ENCODE measurements at places on chromosomes 6 and 20.

GRCh38 chr20:41274152-41274551, 43.4 kb downstream of the ZHX3 start:
- no peak for DNase-seq

DNA sequence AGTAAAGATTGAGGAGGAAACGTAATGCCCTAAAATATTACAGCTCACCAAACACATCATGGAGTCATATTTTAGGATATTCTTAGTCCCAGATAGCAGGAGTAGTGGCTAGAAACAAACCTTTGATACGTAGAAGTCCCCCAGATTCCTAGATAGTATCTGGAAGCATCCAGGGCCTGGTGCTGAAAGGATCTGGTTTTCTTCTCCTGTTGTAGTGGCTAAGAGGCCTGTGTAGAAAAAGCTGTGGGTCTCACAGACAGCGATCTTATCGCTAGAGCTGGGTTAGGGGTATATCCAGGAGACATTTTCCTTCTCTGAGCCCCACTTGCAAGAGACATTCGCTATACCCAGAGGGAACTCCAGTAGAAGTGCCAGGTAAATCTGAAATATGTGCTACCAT, 139.9 kb downstream of the KCNQ5 start:
- DNase-seq = no peak

- DNase-seq = peak; percentile 43
Observed at GRCh38 chr6:46491201-46491627, at the start of gene RCAN2. Gene RCAN2 (minus strand): TSS chr6:46491449.

DNA sequence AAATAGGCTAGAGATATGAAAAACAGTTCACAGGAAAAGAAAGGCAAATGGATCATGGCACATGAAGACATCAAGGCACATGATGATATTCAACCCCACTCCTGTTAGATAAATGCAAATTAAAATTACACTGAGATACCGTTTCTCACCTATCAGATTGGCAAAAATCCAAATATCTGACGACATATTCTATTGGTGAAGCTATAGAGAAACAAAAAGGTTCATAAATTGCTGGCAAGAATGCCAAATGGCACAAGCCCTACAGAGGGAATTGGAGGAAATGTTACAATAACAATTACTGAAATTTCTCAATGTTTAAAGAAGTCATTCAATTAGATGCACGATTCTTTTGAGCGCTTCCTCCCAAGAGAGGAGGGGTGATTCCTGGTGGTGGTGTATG, 45.3 kb upstream of the DSN1 start:
- no peak for DNase-seq

- no peak for DNase-seq
Observed at GRCh38 chr6:99093456-99094190, 145.9 kb upstream of the FBXL4 start.

DNA sequence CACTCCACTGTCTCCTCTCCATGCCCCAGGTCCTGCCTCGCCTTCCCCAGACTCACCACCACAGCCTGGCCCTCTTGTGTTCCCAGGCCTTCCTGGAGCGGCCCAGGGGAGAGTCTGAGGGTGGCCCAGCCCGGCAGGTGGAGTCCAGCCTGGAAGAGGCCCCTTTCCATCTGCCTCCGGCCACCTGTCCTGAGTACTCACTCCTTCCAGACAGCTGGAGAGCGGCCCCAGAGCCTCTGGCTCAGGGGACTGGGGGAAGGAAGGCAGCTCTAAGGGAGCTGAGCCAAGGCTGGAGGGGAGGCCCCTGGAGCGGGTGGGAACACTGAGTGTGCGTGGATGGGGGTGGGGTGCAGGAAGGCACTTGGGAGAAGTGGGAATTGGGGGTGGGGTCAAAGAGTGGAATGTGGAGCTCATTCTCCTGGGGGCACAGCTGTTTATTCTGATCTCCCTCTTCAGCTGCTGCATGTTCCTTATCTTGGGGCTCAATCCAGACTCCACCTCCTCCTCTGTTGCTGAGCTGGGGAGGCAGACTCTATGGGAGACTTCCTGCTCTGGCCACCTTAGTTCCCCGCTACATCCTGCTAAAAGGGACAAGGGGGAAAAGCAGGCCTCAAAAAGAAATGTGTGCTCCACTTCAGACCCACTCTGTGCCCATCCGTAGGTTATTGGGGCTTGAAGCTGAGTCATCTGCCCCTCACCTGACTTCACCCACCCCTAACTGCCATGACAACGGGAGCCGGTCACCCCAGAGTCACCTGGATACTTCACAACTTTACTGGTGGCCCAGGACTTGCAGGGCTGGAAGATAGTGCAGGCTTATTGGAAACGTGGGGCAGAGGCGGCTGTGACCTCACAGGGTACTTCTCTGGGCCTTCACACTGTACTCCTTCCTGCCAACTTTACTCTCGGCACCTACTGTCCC, 19.5 kb upstream of the TAF8 start:
- DNase-seq = no peak

- DNase-seq = no peak
Observed at GRCh38 chr6:3531481-3531880, 74.6 kb upstream of the SLC22A23 start.

GRCh38 chr6:36324191-36324590, 12.5 kb downstream of the BNIP5 start:
- no peak for DNase-seq

DNA sequence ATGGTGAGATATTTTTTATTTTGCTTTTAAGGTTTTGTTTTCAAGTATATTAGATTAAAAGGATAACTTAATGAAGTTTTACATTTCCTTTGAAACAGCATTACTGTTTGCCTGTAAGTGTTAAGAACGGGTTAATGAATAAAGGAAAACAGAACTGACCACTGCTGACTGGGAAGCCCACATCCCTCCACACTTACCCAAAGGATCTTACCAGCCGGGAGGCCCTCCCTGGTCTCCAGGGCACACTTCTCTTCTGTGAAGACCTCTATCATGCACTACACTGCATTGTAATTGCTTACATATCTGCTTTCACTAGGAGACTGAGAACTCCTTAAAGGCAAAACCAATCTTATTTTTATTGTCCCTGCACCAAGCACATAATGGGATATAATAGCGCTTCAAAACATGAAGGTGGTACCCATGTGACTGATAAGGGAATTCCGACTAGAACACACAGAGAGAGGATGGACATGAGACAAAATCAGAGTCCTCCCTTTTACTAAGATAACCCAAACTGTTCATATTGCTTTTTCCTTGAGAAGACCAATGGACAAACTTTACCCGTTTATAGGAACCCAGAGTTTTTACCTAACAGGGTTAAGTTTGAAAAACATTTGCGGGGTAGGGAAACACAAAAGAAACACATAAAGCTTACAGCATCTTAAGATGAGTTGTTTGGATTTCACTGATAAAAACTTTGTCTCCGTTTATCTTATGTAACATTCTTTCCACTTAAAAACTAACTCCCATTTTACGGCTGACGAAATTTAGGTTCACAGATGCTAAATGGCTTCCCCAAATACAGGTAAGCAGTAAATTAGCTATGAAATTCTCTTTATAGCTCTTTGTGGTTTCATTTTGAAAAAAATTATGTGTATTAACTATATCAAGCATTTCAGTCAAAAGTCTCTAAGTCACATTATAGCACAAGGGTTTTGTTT, 8.7 kb downstream of the EZR start:
- no peak for DNase-seq

GRCh38 chr20:34122274-34122980, 10.4 kb upstream of the EIF2S2 start:
- no peak for DNase-seq

DNA sequence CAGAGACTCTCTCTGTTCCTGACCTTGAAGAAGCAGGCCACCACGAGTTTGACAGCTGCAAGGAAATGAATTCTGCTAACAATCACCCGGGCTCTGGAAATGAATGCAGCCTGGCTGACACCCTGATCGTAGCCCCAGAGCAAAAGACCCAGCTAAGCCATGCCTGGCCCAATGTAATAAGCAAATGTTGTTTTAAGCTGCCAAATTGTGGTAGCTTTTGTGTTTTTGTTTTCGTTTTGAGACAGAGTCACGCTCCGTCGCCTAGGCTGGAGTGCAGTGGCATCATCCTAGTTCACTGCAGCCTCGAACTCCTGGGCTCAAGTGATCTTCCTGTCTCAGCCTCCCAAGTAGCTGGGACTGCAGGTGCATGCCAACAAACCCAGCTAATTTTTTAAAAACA, 3.3 kb upstream of the OXT start:
- no peak for DNase-seq

- DNase-seq = no peak
Observed at GRCh38 chr6:112332274-112332673, 14.9 kb upstream of the RFPL4B start.

DNA sequence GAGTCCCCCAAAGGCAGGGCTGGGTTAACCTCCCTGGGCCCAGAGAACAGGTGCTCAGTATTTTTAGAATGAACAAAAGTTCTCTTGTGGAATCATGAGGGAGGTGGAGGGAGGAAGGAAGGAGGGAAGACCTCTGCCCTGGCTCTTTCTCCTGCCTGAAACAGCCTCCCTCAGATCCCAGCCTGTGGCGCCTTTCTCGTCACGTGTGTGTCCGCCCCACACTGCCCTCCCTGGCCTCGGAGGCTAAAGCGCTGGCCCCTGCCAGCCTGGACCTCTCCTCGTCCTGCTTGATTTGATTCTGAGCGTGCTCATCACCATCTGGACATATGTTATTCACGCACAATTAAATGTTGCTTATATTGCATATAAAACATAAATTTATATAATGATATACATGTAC, 40.9 kb downstream of the PHACTR3 start:
- DNase-seq = no peak

- DNase-seq = no peak
Observed at GRCh38 chr20:9594284-9594875, 80.0 kb downstream of the LAMP5 start.

DNA sequence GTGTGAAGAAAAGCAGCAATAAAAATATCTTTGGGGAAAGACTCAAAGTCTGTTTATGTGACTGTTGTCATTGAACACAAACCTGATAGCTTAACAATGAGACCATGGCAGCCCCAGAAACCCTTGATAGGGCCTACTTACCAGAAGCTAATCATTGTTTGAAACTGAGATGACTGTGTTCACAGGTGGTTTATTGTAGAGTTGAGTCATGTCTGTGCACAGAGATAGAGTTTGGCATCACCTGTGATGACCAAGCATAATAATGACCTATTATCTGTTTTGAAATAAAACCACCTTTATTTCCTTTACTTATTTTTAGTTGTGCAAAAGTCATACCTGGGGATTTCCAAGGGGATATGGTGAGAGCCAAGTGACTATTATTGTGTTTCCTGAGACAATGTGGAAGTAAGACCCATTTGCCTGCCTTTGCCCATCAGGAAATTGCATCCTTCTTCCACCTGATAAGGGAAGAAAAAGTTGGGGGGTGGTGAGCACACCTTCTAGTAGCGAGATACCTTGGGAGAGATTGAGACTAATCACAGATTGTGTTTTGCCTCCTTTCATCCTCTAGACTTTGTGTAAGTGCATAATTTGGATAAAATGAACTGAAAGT, 456.9 kb upstream of the JAG1 start:
- no peak for DNase-seq

DNA sequence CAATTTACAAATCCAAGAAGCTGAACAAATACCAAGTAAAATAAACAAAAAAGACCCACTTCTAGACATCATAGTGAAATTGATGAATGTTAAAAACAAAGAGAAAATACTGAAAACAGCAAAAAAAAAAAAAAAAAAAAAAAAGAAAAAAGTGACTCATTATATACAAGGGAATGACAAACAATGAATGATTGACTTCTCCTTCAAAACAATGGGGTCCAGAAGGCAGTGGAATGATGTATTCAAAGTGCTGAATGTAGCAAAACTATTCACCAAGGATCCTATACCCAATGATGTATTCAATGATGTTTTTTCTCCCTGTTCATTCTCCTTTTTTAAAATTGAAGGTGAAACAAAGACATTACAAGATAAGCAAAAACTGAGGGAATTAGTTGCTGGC, 650.0 kb downstream of the UTRN start:
- no peak for DNase-seq

DNA sequence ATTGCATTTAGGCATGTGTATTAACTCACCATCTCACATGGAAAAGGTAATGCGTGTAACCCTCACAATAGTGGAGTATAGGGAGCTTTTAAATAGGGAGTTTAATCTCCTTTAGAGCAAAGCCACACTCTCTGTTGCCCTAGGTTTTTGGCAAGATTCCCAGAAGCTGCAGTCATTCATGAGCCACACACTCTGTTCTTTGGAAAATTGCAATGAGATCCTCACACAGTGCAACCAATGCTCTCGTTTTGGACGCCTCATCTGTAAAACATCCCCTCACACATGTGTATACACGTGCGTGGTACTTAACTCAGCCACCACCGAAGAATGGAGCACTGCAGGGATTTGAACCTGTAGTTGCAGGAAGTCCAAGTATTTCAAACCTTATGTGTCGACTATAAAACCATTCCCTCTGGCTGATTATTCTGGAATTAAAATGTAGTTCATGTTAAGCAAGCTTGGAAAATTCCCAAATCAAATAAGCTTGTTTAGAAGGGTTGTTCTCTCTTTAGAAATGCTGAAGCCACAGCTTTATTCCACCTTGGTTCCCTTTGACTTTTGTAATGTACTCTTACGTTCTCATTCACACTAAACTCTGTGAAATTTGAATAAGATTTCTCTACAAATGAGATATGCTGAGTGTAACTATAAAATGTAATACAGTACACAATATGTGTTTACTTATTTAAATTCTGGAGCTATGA, 489.8 kb upstream of the MANEA start:
- peak; percentile 58 for DNase-seq

- no peak for DNase-seq
Observed at GRCh38 chr6:157333956-157334355, 10.6 kb upstream of the TMEM242 start.

DNA sequence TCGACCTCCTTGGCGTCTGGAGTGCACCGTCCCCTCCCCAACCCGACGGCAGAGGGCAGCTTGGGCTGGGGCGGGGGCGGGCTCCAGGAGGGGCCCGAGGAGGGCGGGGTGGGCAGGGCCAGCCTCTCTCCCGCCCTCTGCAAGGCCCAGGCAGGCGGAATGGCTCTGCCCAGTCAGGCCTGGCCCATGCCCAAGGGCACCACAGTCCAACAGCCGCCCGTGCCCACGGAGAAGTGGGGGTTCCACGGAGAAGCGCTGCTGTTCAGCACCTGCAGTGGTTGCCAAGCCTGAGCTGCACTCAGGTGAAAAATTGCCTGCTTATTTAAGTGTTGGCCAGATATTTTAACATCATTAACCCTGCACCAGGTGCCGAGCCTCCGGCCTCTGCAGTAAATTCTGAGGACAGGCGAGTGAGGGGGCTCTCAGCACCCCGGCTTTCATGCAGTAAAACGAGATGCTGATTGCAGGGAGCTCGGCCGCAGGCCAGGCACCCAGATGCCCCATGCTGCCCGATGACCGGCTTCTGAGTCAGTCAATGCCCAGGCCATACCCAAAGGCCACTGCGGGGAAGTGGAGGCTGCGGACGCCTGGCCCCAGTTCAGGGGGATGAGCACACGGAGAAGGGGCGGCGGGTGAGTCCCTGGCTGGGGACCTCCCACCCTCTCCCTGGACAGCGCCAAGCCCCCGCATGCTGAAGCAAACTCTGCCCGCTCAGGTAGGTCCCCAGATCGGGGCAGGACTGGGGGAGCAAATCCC, at the start of gene SRMS:
Gene SRMS (minus strand): TSS at position 25 of the 756 bp plus-strand sequence. CDS start 286 bp downstream, outside the sequence.
- DNase-seq = peak; percentile 14

DNA sequence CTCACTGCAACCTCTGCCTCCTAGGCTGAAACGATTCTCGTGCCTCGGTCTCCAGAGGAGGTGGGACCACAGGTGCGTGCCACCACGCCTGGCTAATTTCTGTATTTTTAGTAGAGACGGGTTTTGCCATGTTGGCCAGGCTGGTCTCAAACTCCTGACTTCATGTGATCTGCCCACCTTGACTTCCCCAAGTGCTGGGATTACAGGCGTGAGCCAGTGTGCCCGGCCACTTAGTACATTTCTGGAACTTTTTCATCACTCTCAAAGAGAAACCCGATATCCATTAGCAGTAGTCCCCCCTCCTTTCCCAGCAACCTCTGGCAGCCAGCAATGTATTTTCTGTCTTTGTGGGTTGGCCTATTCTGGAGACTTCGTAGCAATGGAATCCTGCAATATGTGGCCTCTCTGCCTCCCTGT, 109.8 kb downstream of the JARID2 start:
- DNase-seq = no peak
